ENCODE measurements at places on chromosomes 3 and 15. TPM values are rescaled to one million over a fixed set of nuclear protein-coding genes. Genes with fewer than 3 reads are reported as not detected.

Gene LACTB
- polyA plus RNA-seq = 40.4 TPM

GRCh38 chr3:122313281-122313680 is 11.8 kb upstream of the CSTA start:
- peaks cover 22% of the 10 kb centered on the region for H3K4me1 ChIP-seq
- no peak overlapping the region for H3K4me3 ChIP-seq
- no peaks in the 10 kb centered on the region for H3K36me3 ChIP-seq
- no peak for DNase-seq
- no peaks in the 10 kb centered on the region for H3K27me3 ChIP-seq

DNA sequence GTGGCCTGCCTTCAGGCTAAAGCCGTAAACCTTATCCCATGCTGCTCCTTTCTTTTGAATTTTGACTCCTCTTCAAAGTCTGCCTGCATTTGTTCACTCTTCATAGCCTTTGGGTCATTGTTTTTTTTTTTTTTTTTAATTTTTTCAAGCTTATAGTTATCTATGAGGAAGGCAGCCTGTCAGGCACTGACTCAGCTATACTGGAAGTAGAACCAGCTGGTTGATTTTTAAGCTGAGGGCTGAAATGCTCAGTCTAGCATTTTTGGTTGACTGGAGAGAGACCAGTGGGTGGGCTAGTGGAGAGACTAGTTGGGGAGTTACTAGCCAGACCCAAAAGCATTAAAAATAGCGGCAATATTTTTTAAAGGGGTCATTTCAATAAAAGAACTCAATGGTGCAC is 44.1 kb downstream of the C3orf20 start:
- no peak for DNase-seq
- no peak overlapping the region for H3K27ac ChIP-seq
- no peaks in the 10 kb centered on the region for H3K27me3 ChIP-seq
- H3K4me3 ChIP-seq = no peak overlapping the region
- H3K36me3 ChIP-seq = no peaks in the 10 kb centered on the region

GRCh38 chr3:143315766-143316165 is 196.2 kb downstream of the CHST2 start:
- no peak overlapping the region for H3K4me3 ChIP-seq
- peak; percentile 5 for DNase-seq
- H3K27me3 ChIP-seq = no peaks in the 10 kb centered on the region
- H3K27ac ChIP-seq = no peak overlapping the region
- no peaks in the 10 kb centered on the region for H3K4me1 ChIP-seq
- no peaks in the 10 kb centered on the region for H3K36me3 ChIP-seq

Gene SEMA3B
- 1.1 TPM for polyA plus RNA-seq

- H3K36me3 ChIP-seq = no peaks in the 10 kb centered on the region
- DNase-seq = no peak
- no peaks in the 10 kb centered on the region for H3K27me3 ChIP-seq
- H3K4me3 ChIP-seq = no peak overlapping the region
- H3K27ac ChIP-seq = no peak overlapping the region
Measured at GRCh38 chr15:31160297-31160696, 58.8 kb upstream of the TRPM1 start.

Gene CEP70
- polyA plus RNA-seq = not detected

Gene USP3
- polyA plus RNA-seq = 122 TPM

- H3K27me3 ChIP-seq = no peaks in the 10 kb centered on the region
- H3K4me1 ChIP-seq = peaks cover 33% of the 10 kb centered on the region
- no peak overlapping the region for H3K27ac ChIP-seq
Measured at GRCh38 chr15:95875121-95875643, 455.3 kb upstream of the NR2F2 start.

Gene PTPRG
- polyA plus RNA-seq = not detected

- H3K27me3 ChIP-seq = peaks cover 8% of the 10 kb centered on the region
- no peak overlapping the region for H3K27ac ChIP-seq
- no peak for DNase-seq
- H3K4me3 ChIP-seq = no peak overlapping the region
- H3K4me1 ChIP-seq = no peaks in the 10 kb centered on the region
Measured at GRCh38 chr3:10330319-10330718, 9.4 kb upstream of the SEC13 start.

GRCh38 chr3:188855675-188856074 is 316.1 kb upstream of the TPRG1 start:
- no peak for DNase-seq
- H3K4me1 ChIP-seq = peaks cover 3% of the 10 kb centered on the region
- no peak overlapping the region for H3K27ac ChIP-seq
- no peak overlapping the region for H3K4me3 ChIP-seq
- H3K36me3 ChIP-seq = no peaks in the 10 kb centered on the region
- no peaks in the 10 kb centered on the region for H3K27me3 ChIP-seq

DNA sequence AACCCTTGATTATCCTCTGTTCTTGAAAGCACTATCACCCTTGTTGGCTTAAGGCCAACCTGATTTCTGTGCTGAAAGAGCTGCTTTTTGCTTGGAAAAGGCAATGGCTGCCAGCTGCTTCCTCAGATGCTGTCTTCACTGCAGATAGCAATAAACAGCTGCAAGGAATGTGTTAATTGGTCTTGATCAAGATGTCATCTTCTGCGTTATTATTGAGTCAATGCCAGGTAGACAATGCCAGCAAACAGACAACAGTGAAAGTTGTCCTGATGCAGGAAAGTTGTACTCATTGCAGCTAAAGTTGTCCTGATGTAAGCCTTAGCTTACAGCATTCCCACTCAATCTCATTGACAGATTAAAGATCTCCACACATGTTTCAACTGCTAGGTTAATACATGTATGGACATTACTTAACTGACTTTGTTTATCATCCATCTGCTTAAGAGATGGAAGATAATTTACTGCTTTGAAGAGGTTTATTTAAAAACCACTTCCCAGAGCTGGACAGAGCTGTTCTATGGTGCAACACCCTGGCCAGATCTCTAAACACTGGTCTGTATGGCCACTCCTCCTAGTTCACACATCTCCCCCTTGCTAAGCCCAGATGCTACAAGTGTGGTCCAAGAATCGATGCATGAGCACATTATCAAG is 251.0 kb upstream of the MCTP2 start:
- H3K27ac ChIP-seq = no peak overlapping the region
- H3K36me3 ChIP-seq = no peaks in the 10 kb centered on the region
- no peak for DNase-seq
- H3K4me3 ChIP-seq = no peak overlapping the region
- no peaks in the 10 kb centered on the region for H3K27me3 ChIP-seq
